Stimulated activated CD8-positive, alpha-beta memory T cell treated with anti-CD3 and anti-CD28 coated beads, Interleukin-4, amount 100 ng/mL, for 1 hour (primary cell): ENCODE measurements at places on chromosomes 16 and 17.

DNA sequence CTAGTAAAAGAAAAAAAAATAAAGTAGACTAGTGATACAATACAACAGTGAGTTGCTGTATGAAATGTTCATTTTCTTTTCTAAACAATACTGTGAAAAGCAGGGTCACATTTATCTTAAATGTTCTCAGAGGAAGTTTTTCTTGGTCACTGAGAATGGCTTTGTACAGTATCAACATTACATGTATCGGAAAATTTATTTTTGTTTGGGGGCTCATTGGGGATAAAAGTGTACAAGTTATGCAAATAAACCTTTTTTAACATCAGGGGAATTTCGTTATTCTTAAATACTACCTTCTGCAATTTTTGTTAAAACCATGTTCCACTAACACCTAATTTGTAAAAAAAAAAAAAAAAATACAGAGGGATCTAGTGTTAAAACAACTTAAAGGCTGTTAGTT lies 8.7 kb upstream of the ZNF594 start:
- DNase-seq: no peak

DNA sequence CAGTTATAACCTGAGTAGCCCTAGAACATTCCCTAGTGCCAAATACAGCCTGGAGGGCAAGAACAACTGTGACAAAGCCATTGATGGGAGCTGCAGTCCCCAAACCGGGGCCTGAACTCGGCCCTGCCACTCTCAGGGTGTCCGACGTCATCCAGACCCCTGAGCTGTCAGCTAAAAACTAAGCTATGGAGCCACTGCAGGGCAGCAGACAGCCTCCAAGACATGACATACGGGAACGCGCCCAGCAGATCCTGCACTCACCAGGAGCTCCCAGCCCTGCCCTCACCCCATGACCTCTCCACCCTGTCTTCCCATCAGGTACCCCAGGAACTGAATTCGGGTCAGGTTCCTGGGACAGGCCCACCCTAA lies 28.4 kb downstream of the KDM8 start:
- DNase-seq: no peak

DNA sequence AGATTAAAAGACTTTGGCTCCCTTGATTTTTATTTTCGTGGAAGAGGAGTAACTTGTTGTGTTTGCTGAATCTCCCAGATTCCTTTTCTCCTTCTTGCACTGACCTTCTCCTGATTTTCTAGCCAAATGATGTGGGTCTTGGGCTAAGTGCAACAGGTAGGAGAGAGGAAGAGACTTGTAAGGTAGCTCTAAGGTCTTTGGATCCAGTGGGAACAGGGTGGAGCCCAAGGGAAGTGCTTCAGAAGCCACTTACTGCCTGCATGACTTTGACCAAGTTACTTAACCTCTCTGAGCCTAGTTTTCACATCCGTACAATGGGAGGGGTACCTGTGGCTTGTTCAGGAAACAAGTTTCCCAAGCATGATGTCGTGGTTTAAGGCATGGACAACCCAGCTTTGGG lies 111.3 kb upstream of the IRX3 start:
- DNase-seq: no peak

GRCh38 chr16:19846436-19846835 lies 38.2 kb downstream of the GPRC5B start:
- no peak for DNase-seq

DNA sequence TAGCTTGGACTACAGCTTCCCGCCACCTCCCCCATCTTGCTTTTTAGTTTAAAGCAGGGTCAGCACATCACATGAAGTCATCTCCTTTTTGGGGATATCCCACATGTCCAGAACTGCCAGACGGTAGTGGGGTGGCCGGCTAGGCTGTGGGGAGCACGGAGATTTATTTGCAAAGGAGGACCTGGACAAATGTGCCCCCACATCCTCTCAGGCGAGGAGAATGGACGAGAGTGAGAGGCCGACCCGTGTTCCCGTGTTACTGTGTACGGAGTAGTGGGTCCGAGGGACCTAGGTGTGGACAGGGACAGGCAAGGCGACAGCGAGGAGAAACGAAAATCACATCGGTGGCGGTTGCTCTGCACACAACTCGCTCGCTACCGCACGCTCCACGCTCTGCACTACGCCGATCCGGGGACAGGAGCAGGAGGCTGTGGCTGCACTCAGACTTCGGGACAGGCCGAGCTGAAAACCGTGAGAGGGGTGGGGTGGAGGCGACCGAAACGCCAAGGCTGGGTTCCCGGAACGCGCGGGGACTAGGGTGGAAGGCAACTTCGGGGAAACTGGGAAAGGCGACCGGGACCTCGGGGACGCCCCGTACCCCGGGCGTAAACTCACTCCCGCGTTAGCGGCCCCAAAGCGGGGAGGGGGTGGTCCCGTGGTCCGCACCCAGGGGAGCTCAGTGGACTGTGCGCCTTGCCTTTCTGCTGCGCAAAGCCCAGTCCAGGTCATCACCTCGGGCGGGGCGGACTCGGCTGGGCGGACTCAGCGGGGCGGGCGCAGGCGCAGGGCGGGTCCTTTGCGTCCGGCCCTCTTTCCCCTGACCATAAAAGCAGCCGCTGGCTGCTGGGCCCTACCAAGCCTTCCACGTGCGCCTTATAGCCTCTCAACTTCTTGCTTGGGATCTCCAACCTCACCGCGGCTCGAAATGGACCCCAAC lies at the start of gene MT1A:
MT1A (plus strand) TSS at position 853 of the 937 bp plus-strand sequence; CDS start at position 926, 73 bp downstream.
- DNase-seq: no peak

DNA sequence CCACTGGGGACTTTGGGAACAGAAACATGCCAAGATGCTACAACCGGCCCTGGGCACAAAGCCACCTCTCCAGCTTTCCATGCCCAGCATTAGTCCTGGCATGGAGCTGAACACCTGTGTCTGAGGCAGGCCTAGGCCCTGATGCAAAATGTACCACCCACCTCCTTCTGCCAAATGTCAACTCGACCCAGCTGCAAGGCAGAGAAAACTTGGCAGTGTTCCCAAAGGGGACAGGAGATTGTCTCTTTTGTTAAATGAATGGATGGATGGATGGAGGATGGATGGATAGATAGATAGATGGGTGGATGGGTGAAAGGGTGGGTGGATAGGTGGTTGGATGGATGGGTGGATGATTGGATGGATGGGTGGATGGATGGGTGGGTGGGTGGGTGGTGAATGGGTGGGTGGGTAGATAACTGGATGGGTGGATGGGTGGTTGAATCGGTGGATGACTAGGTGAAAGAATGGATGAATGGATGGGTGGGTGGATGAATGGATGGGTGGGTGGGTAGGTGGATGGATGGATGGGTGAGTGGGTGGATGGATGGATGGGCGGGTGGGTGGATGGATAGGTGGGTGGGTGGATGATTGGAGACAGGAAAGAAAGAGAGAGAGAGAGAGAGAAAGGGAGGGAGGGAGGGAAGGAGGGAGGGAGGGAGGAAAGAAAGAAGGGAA lies 73.4 kb upstream of the TNRC6C start:
- DNase-seq: no peak

GRCh38 chr16:87619360-87620200 lies 17.3 kb downstream of the JPH3 start:
- no peak for DNase-seq

GRCh38 chr17:77375108-77375916 lies 234.5 kb downstream of the SEC14L1 start:
- no peak for DNase-seq

DNA sequence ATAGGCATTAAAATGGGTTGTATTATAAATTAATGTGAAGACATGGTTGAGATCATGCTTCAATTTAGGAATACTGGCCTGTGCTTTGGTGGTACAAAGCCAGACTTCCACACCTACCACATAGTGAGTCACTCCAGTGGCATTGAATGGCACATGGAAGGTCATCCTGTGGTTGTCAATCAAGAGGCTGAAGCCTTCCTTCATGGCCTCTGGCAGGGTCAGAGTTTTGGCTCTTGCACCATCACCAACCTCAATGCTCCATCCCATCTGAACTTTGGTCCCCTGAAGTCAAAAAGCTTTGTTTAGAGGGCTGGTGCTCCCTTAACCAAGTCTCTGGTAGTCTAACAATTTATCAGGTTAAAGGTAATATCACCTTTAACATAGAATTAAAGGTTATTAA lies 6.1 kb downstream of the ZP2 start:
- DNase-seq: no peak

DNA sequence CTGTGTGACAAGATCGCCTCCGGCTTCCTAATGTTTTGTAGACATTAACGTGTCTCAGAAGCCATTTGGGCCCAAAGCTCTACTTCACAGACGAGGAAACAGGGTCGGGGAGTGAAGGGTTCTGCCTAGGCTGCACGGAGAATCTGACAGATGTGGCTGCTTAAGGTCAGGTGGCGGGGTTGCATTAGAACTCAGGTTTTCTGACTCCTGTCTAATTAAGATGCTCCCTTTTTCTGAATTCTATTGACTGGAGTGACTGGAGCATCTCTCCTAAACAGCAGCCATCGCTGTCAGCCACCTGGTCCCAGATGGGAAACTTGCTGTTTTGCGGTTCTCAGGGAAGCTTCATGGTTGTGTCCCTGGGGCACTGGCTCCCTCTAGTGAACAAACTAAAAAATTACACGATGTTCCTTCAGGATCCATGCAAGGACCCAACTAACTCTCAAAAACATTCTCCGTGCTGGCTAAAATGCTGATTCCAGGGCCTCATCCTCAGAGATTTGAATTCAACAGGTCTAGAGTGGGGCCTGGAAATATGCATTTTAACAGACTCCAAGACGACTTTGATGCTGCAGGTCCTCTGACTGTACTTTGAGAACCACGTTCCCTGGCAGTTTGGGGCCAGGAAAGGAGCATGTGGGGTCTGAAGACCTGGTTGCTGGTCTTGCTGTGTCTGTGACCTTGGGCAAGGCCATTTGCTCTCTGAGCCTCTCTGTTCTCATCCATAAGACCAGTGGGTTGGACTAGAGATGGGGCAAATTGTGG lies 117.4 kb downstream of the IRF8 start:
- no peak for DNase-seq
